CD4-positive, CD25-positive, alpha-beta regulatory T cell (primary cell): ENCODE measurements at places on chromosomes 3 and 15.

GRCh38 chr15:82165948-82166376 lies 96.6 kb downstream of the EFL1 start:
- DNase-seq, result no peak
- H3K27ac ChIP-seq, result no peak overlapping the region
- H3K27me3 ChIP-seq, result no peaks in the 10 kb centered on the region
- peaks cover 20% of the 10 kb centered on the region for H3K36me3 ChIP-seq
- H3K4me3 ChIP-seq, result no peak overlapping the region

- no peaks in the 10 kb centered on the region for H3K27me3 ChIP-seq
- H3K27ac ChIP-seq, result no peak overlapping the region
- H3K4me3 ChIP-seq, result no peak overlapping the region
- no peaks in the 10 kb centered on the region for H3K36me3 ChIP-seq
- H3K4me1 ChIP-seq, result peaks cover 15% of the 10 kb centered on the region
Observed at GRCh38 chr3:59872128-59872527, 822.3 kb upstream of the CFAP20DC start.

- no peaks in the 10 kb centered on the region for H3K4me1 ChIP-seq
- H3K4me3 ChIP-seq, result no peak overlapping the region
- H3K27me3 ChIP-seq, result no peaks in the 10 kb centered on the region
- no peak overlapping the region for H3K27ac ChIP-seq
Observed at GRCh38 chr15:98402486-98402885, 245.9 kb upstream of the IGF1R start.

DNA sequence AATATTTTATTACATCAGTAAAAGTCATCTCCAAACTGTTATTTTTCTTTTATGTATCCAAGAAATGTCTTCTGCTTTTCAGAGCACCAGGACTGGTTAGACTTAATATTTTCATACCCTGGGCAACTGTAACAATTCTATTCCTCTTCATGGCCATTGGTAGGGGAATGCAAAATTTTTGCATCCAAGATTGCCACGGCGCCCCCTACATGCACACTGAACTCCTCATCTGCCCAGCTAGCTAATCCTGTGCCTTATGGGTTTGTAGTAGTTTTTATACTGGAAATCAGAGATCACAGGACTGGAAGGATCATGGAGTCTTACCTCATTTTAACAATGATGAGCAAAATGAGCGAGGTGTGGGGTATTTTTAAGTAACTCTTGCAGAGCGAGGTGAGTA lies 74.2 kb downstream of the CRTC3 start:
- H3K4me3 ChIP-seq, result no peak overlapping the region
- peaks cover 16% of the 10 kb centered on the region for H3K4me1 ChIP-seq
- H3K36me3 ChIP-seq, result peaks cover 33% of the 10 kb centered on the region
- no peaks in the 10 kb centered on the region for H3K27me3 ChIP-seq
- peak; percentile 43 for DNase-seq
- no peak overlapping the region for H3K27ac ChIP-seq

DNA sequence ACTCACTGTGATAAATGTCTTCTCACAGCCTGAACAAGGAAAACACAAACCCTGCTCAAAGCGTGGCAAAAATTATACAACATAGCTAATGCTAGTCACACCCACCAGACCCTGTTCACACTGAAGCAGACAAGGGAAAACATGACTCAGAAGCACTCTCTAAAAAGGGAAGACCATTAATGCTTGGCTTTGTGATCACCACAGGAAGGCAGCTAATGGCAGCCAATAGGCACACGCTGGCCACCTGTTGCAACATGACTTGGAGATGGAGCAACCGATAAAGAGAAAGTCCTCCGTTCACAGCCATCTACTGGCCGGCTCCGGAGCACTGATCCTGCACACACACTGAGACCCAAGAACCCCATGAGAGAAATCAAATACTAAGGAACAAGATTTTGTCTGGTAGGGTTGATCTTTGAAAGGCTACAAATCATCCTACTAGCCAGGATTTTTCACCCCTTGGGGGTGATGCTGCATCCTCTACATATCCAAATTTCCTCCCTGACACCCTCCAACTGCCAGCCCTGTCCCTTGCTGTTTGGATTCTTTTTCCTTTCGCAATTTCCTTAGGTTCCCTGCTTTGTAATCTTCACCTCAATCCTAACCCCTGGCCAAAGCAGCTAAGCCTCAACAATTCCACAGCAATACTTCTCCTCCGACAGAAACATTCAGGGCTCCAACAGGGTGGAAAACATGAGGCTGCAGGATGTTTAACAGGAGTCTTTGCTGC lies 3.2 kb downstream of the ZXDC start:
- peak overlapping the region; percentile 69 for H3K4me3 ChIP-seq
- no peak for DNase-seq
- no peaks in the 10 kb centered on the region for H3K27me3 ChIP-seq
- peaks cover 46% of the 10 kb centered on the region for H3K36me3 ChIP-seq
- peaks cover 40% of the 10 kb centered on the region for H3K4me1 ChIP-seq
- no peak overlapping the region for H3K27ac ChIP-seq

DNA sequence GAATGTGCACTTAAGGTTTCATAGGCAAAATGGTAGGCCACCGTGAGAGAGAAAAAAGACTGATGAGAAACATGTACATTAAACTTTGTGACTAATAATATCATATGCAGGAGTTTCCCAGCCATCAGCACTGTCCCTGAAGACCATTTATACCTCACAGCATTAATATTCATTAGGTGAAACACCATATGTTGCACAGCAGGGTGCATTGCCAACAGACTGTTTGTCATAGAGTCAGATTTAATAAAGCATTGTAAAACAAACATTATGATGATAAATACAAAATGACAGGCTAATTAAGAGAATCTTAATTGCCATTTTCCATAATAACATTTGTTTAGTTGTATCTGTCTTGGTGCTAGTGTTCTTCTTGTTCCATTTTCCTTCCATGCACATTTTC lies 578.3 kb downstream of the EPHA3 start:
- no peaks in the 10 kb centered on the region for H3K4me1 ChIP-seq
- no peaks in the 10 kb centered on the region for H3K27me3 ChIP-seq
- no peak overlapping the region for H3K27ac ChIP-seq

GRCh38 chr3:23324745-23325144 lies 121.6 kb downstream of the UBE2E2 start:
- no peaks in the 10 kb centered on the region for H3K4me1 ChIP-seq
- no peak overlapping the region for H3K4me3 ChIP-seq
- no peak overlapping the region for H3K27ac ChIP-seq
- no peaks in the 10 kb centered on the region for H3K27me3 ChIP-seq

DNA sequence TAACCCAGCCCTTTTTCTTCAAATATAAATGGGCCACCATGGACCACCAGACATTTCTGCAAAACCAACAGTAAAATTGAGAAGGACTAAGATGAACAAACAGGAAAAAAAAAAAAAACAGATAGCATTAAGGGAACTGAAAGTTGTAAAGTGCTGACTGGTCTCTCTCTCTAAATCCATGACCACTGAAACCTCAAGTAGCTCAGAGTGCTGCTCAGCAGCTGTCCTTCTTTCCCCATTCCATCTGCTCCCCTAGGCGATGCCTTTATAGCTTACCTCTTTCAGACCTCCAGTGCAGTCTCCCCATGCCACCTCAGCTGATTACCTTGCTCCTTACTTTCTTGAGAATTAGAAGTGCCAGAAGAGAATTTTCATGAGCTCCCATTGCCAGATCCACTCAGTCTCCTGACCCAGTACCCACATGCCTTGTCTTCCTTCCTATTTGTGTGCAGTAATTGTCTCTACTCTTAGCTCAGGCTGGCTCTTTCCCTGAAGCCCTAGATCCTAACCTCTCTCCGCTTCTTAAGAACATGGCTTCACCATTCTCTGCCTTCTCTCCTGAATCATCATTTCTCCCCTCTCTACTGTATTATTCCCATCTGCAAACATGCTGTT lies 23.9 kb upstream of the XIRP1 start:
- no peaks in the 10 kb centered on the region for H3K36me3 ChIP-seq
- peaks cover 2% of the 10 kb centered on the region for H3K27me3 ChIP-seq
- no peak overlapping the region for H3K27ac ChIP-seq
- DNase-seq, result no peak
- no peak overlapping the region for H3K4me3 ChIP-seq

GRCh38 chr3:171935261-171936123 lies 92.3 kb downstream of the TMEM212 start:
- no peak overlapping the region for H3K4me3 ChIP-seq
- no peaks in the 10 kb centered on the region for H3K27me3 ChIP-seq
- no peak for DNase-seq
- no peak overlapping the region for H3K27ac ChIP-seq
- H3K36me3 ChIP-seq, result no peaks in the 10 kb centered on the region
